ENCODE measurements at places on chromosomes 4 and X. TPM values are rescaled to one million over a fixed set of nuclear protein-coding genes. Genes with fewer than 3 reads are reported as not detected.

DNA sequence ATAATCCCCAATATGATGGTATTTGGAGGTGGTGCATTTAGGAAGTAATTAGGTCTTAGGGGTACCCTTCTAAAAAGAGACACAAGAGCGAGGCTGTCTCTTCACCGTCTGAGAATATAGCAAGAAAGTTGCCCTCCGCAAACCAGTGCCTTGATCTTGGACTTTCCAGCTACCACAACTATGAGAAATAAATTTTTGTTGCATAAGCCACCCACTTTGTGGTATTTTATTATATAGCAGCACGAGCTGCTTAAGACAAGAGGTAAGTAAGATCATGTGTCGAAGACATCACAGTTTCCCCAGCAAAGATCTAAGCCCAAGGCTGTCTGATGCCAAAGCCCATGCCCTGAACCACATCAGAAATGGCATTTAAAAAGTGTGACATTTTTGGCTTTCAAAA is 9.6 kb upstream of the EXOSC9 start:
- DNase-seq, result no peak

DNA sequence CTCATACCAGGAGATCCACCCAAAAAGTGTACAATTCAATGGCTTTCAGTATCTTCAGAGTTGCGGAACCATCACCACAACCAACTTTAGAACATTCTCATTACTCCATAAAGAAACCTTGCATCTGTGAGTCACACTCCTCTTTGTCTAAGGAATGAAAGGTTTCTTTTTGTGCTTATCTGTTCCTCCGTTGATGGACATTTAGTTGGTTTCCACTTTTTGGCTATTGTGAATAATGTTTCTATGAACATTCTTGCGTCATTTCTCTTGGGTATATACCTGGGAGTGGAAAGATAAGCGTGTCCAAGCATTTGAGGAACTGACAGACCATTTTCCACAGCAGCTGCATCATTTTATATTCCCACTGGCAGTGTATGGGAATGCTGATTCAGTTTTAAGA is 10.6 kb downstream of the FAM184B start:
- DNase-seq, result no peak

GRCh38 chrX:153610836-153611213 is 11.9 kb upstream of the CCNQ start:
- DNase-seq, result no peak

- DNase-seq, result no peak
Observed at GRCh38 chr4:87077914-87078585, 142.4 kb downstream of the KLHL8 start.

- DNase-seq, result no peak
Observed at GRCh38 chr4:168273838-168274237, 44.7 kb downstream of the DDX60 start.

DNA sequence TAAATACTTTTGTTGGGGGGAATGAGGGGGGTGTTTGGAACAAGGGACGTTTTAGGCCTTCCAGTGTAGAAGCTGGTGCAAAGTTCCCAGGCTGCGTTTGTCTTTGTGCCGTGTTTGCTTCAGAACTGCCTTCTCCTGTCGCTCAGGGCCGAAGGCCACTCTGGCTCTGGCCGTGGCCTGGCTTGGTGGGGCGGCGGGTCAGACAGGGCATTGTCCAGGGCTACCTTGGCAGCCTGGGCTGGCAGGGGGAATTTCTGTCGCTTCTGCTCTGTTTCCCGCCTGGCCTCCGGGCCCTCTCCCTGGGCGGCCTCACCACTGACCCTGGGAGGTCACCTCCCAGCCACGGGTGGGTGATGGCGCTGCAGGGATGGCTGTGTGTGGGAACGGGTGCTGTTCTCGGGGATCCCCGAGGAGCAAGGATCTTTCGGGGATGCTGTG is 140.0 kb downstream of the COL4A6 start:
- no peak for DNase-seq

- DNase-seq, result no peak
Observed at GRCh38 chrX:103373581-103373980, 2.8 kb upstream of the BEX3 start.

DNA sequence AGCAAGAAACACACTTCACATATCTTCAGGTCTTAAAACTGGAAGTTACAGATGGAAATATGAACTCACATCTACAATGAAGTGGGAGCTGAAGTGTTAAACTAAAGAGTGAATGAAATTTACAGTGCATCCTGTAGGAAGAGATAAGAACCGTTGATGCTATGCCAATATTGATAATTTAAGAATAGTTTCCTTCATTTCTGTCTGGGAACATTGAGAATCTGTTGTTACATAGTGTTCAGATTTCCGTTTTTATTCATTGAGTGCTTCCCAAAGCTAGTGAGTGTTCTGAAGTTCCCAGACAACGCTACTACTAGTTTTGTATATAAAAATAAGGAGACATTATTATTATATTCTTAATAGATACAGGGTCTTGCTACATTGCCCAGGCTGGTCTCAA is 52.3 kb downstream of the UBE2K start:
- no peak for DNase-seq

- DNase-seq, result no peak
Observed at GRCh38 chrX:154082396-154083125, 15.0 kb downstream of the MECP2 start.

DNA sequence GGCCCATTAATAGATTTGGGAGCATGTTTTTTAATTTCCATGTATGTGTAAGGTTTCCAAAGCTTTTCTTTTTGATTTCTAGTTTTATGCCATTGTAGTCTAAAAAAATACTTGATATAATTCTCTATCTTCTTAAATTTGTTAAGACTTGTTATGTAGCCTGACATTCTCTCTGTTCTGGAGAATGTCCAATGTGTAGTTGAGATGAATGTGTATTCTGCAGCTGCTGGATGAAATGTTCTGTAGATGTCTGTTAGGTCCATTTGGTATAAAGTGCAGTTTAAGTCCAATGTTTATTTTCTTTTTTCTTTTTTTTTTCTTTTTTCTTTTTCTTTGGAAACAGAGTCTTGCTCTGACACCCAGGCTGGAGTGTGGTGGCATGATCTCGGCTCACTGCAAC is 378.5 kb upstream of the MAD2L1 start:
- no peak for DNase-seq

DNA sequence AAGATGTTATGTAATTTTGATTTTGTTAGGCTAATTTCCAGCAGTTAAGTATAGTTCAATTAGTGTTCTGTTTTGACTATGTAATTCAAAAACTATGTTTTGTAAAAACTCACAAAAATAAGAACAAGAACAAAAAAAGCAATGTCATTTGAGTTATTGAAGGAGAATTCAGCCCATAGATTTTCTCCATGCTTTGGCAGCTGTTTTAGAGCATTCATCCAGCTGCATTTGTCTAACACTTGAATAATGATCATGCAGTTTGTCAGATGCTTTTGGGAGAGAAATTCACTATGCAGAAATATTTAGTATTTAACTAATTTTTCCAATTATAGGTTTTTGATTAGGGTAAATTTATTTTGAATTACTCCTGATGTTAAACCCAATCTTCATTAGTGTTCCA is 14.2 kb downstream of the CPE start:
- no peak for DNase-seq

The RBMXL3 gene
- total RNA-seq, result not detected

The CXCL11 gene
- total RNA-seq, result not detected

The HSFX1 gene
- total RNA-seq, result 2.1 TPM

The SHISA3 gene
- total RNA-seq, result 5.8 TPM

The INTS6L gene
- 71.8 TPM for total RNA-seq

The TREX2 gene
- not detected for total RNA-seq

The YIPF7 gene
- not detected for total RNA-seq

The ADGRL3 gene
- total RNA-seq, result 9.0 TPM
